Activated CD4-positive, alpha-beta memory T cell treated with anti-CD3 and anti-CD28 coated beads for 36 hours (primary cell): ENCODE measurements at places on chromosomes 12 and 14. TPM values are rescaled to one million over a fixed set of nuclear protein-coding genes. Genes with fewer than 3 reads are reported as not detected.

DNA sequence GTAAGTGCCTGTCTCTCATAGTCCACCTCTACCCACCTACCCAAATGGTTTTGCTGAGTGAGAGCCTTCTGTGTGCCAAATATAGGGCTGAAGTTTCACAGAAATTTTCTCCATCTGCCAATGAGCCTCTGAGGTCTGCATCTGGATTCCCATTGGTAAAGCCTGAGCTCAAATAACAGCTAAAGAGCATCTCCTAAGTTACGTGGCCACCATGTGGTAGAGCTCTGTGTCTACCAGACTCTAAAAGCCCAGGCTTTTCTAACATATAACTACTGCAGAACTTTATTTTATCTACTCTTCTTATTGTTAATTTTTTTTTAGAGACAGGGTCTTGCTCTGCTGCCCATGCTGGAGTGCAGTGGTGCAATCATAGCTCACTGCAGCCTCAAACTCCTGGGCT, 16.0 kb downstream of the AMDHD1 start:
- no peak for DNase-seq

DNA sequence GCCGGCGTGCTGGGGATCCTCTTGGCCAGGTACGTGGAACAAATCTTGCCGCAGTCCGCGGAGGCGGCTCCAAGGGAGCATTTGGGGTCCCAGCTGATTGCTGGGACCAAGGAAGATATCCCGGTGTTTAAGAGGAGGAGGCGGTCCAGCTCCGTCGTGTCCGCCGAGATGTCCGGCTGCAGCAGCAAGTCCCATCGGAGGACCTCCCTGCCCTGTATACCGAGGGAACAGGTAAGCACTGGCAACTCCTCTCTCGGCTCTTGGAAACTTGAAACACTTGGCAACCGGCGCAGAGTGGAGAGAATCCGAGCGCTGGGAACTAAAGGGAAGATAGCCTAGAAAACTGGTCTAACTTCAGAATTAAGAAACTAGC, 1.7 kb downstream of the PDE3A start:
- no peak for DNase-seq

GRCh38 chr12:124720004-124720680, 143.5 kb downstream of the SCARB1 start:
- DNase-seq, result no peak

DNA sequence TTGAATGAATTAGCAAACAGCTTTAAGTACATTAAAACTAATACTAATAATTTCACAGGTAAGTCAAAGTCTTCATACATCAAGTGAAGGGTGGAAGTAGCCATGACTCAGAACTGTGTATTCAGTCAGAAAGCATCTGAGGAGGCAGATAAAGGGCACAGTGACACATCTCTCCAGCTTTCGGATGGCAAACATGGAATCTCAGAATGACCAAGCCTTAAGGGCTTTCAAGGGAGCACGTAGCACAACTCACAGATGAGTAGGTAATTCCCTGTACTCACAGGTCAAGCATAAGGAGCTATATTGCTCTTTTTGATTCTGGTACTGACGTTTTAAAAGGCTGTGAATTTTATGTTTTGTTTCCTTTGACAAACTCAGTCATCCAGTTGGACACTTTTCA, 56.0 kb downstream of the MDGA2 start:
- no peak for DNase-seq

GRCh38 chr14:94109915-94110250, 653 bp upstream of the IFI27 start:
- DNase-seq, result no peak

DNA sequence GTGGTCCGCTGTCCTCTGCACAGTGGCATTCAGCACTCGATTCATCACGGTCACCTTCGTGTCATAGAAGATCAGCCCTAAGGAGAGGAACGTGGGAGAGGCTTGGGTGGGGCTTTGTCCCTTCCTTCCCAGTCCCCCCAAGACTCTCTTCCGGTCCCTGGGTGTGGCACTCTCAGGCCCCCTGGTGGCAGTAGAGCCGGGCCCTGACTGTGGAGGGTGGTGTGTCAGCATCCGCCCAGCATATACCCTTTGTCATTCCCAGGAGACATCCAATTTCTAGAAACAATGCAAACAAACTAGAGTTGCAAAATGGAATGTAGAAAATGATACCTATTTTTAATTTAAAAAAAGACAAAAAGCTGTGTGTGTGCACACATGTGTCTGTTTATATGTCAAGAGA, 45.0 kb downstream of the TRAFD1 start:
- peak; percentile 42 for DNase-seq

GRCh38 chr12:53044896-53045695, 4.8 kb upstream of the TNS2 start:
- no peak for DNase-seq

DNA sequence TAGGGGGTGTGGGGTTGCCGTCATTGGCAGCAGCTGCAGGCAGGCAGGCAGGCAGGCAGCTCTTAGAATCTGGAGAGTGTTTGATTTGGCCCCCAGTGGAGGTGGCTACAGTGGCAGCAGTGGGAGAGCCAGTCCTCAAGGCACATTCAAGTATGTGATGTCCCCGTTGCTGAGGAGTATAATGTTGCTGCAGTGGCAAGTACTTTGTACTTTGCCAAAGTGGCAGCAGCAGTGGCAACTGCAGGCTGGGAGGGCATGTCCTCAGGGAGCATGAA, 147.1 kb downstream of the PAPOLA start:
- DNase-seq, result no peak

GRCh38 chr14:63908667-63909264, 56.0 kb downstream of the SYNE2 start:
- DNase-seq, result no peak

The FAM90A1 gene
- 0.43 TPM for total RNA-seq
